ENCODE measurements at places on chromosomes 16 and 17. TPM values are rescaled to one million over a fixed set of nuclear protein-coding genes. Genes with fewer than 3 reads are reported as not detected.

Gene PRR35
- not detected for total RNA-seq

DNA sequence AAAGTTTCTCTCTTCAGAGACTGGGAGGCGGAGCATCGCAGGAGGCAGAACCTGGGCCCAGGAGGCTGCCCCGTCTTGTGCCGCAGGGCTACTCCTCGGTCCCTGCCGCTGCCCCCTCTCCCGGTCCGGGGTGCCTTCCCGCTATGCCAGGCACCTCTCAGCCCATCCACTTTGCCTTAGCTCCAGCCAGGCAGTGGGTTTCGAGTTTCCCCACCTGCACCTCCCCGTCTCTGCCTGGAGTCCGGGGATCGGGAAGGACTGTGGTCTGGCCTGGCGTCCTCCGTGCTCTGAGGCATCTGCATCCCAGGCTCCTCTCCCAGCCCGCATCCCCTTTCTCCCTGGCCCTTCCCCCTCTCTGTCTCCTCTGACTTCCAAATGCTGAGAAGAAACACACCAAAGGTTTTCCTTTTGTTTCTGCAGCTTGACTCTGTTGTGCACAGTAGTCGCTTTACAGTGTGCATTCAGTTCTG lies 26.8 kb upstream of the PIK3R6 start:
- no peak for DNase-seq
- H3K4me1 ChIP-seq: peaks cover 67% of the 10 kb centered on the region
- peak overlapping the region; percentile 43 for H3K27ac ChIP-seq
- peaks cover 70% of the 10 kb centered on the region for H3K36me3 ChIP-seq
- no peaks in the 10 kb centered on the region for H3K27me3 ChIP-seq

GRCh38 chr17:32103476-32104113 lies 38.7 kb upstream of the RHOT1 start:
- H3K27me3 ChIP-seq: peaks cover 2% of the 10 kb centered on the region
- peaks cover 4% of the 10 kb centered on the region for H3K36me3 ChIP-seq
- H3K27ac ChIP-seq: peak overlapping the region; percentile 94
- H3K4me1 ChIP-seq: peaks cover 45% of the 10 kb centered on the region

Gene GSG1L
- not detected for total RNA-seq

Gene TNFRSF17
- total RNA-seq: not detected

DNA sequence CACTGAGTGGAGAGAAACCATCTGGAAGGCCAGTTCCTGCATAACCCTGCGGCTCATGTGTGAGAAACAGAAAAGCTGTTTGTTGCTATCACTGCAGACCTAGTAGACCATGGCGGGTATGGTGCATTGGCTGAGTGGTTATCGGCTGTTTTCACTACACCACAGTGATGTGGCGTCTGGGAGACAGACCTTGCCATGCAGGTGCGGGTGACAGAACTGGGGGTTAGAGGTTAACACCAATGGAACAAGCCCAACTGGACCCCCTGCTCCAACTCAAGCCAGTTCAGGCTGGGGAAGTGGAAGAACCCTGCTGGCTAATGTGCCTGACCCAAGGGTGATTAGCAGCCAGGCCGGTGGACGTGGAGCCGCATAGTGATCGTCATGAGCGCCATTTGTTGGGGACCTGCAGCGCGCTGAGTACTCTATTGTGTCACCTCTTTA lies 91.9 kb downstream of the IRF8 start:
- no peak overlapping the region for H3K4me3 ChIP-seq
- H3K27me3 ChIP-seq: no peaks in the 10 kb centered on the region
- H3K4me1 ChIP-seq: peaks cover 50% of the 10 kb centered on the region

GRCh38 chr17:1735834-1736347 lies 6.8 kb upstream of the SERPINF2 start:
- DNase-seq: no peak
- H3K27ac ChIP-seq: no peak overlapping the region
- H3K4me1 ChIP-seq: peaks cover 13% of the 10 kb centered on the region
- H3K4me3 ChIP-seq: no peak overlapping the region
- H3K27me3 ChIP-seq: no peaks in the 10 kb centered on the region

Gene CTCF
- 98.5 TPM for total RNA-seq

GRCh38 chr17:35185849-35186248 lies 8.3 kb downstream of the SLC35G3 start:
- H3K4me3 ChIP-seq: no peak overlapping the region
- DNase-seq: no peak
- H3K27ac ChIP-seq: no peak overlapping the region

Gene PPP4C
- 129 TPM for total RNA-seq

All from activated CD4-positive, alpha-beta T cell treated with anti-CD3 and anti-CD28 coated beads, Interleukin-2, amount 10 ng/mL, durations not matched to agents 7 days and 5 days (primary cell).